ENCODE measurements at places on chromosomes 7 and 10. TPM values are rescaled to one million over a fixed set of nuclear protein-coding genes. Genes with fewer than 3 reads are reported as not detected.

The RNF148 gene
- 8.6 TPM for total RNA-seq

- no peak for DNase-seq
Measured at GRCh38 chr7:114830952-114831351, 90.9 kb upstream of the MDFIC start.

DNA sequence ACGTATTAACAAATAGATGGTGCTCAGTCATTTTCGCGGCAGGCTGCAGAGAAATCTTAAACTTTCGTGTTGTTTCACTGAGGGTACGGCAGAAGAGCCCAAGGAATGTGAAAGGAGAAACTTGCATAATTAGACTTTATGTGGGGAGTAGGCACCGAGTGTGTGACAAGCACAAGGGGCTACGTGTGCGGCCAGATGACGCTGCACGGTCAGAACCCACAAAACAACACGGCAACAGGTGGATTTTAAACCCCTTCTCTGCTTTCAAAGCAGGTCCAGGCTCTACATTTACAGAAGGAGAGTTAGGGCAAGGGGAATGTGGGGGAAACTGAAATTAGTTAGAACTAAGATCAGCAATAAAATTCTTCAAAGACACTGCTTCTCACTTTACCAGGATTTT, 392 bp upstream of the UCN3 start:
- no peak for DNase-seq

DNA sequence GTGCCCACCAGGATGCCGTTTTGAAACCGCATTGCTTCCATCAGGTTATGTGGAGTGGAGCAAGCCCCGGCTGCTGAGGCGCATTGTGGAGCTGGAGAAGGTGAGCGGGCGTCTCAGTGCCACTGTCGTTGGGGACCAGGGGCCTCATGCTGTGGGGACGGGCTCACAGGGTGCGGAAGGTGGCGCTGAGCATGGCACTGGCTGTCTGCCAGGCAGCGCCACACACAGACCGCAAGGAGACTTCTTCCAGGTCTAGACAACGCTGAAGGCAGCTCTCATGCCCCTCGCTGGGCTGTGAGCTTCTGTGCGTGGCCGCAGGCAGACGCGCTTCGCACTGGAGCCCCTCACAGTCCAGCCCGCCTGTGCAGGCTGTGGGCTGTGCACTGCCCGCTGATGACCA, 29.0 kb downstream of the IQCE start:
- DNase-seq = no peak

DNA sequence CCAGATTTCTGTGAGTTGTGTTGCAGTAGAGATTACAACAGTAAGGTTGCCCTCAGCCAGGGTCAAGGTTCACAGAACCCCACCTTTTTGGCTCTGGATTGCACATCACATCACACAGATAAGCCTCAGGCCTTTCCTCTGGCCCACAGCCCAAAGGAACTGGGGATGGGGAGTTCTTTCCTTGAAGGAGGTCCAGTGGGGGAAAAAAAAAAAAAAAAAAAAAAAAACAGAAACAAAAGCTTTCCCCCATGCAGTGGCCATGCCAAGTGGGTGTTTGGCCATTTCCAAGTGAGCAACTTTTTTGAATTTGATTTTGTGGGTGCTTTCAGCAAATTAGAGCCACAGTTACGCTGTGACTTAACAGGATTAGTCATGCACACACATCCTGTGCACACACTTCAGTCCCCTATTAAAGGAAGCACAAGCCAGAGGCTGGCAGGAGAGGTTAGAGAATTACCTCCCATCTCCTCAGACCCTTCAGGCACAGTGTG, 79.3 kb upstream of the NANOS1 start:
- DNase-seq = no peak

GRCh38 chr7:55177068-55177530, 158.3 kb downstream of the EGFR start:
- no peak for DNase-seq

All from cerebellum (tissue), 4 donors.